ENCODE measurements at places on chromosomes 1 and 21. TPM values are rescaled to one million over a fixed set of nuclear protein-coding genes. Genes with fewer than 3 reads are reported as not detected.

DNA sequence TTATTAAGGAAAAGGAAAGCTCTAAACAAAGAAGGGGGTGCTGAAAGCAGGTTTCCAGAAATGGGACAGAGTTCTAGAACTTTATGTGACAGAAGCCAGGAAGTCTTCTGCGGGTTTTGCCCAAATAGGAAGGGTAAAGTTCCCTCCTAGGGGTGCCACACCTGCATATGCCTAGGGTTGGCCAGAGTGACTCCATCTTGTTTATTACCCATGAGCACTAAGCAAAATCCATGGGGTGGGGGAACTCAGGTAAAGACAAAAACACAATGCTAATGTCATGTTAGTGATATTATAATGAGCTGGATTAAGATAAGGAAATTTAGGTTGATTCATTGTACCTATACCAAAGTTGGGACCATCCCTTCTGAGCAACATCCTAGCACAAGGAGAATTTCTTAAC, 1132.7 kb downstream of the KCNT2 start:
- DNase-seq, result no peak

DNA sequence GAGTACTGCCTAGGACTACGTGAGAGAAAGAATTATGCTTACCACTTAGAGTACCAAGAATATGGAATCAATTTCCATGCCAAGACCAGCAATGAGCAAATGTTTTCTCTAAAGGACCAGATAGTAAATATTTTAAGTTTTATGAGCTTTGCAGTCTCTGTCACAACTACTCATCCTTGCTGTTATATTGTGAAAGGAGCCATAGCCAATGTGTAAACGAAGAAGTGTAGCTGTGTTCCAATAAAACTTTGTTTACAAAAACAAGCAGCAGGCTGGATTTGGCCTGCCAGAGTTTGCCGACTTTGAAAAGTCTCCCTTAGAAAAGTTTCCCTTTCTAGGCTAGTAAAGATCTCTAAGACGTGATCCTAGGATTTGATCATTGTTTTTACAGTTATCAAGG, 128.8 kb downstream of the PDE4B start:
- DNase-seq, result no peak

DNA sequence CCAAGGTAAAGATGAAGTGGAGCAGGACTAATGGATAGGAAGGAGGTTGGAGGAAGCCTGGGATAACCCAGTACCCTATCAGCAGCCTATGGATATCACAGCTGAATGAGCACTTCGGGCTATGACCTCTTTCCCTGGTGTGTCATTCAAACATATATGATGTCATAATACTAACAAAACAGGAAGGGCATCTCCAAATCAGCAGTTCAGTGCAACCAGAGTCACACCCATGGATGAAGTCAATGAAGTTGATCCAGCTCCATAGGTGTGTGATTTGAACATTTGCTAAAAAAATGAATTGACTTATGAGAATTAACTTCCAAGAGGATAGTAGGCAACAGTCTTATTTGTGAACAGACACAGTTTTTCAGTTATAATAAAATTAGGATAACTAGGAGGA, 1.7 kb upstream of the C1orf116 start:
- DNase-seq, result no peak

The SPRR3 gene
- not detected for total RNA-seq

GRCh38 chr1:112674440-112674985, at the start of gene MOV10:
Gene MOV10, plus strand, starts transcription at chr1:112674659. Its CDS starts 254 bp downstream, at chr1:112674913.
- DNase-seq, result peak; percentile 72

DNA sequence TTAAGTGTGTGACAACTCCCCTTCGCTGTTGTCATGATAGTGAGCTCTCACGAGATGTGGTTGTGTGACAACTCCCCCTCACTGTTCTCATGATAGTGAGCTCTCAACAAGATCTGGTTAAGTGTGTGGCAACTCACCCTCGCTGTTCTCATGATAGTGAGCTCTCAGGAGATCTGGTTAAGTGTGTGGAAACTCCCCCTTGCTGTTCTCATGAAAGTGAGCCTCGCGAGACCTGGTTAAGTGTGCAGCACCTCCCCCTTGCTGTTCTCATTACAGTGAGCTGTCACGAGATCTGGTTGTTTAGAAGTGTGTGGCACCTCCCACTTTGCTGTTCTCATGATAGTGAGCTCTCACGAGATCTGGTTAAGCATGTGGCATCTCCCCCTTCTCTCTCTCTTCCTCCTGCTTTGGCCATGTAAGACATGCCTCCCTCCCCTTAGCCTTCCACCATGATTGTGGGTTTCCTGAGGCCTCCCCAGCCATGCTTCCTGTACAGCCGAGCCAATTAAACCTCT, 25.1 kb upstream of the LSS start:
- peak; percentile 60 for DNase-seq

DNA sequence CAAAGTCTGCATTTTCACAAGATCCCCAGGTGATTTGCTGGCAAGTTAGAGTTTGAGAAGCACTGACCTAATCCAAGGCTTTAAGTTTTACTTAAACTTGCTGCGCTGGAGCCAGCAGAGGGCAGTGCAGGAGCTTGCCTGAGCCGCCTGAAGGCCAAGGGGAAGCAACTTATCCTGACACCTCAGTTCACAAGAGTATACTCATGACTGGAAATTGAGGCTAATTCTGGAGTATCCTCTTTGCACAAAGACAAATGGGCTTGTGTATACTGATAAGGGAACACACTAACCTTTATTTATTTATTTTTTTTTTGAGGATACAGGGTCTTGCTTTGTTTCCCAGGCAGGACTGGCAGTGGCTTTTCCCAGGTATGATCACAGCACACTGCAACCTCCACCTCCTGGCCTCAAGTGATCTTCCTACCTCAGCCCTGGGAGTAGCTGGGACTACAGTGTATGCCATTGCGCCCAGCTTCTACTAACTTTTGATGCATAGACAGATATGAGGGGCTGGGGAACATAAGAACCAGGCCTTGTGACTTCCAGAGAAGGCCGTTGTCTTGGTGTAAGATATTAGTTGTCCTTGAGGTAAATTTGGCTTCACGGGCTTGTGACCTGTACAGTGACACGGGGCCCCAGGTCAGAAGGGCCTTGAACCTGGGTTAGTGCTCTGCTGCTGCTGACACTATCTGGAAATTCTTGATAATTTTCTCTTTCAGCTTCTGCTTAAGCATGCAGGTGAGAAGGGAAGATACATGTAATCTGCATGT, 29.0 kb upstream of the SLAMF1 start:
- peak; percentile 79 for DNase-seq

GRCh38 chr1:159921251-159921650, 4.1 kb downstream of the TAGLN2 start:
- DNase-seq, result peak; percentile 27

- DNase-seq, result no peak
Observed at GRCh38 chr1:161511018-161511755, 5.9 kb downstream of the FCGR2A start.

The ARHGEF16 gene
- not detected for total RNA-seq

GRCh38 chr1:69952676-69953075, 252.7 kb downstream of the LRRC40 start:
- DNase-seq, result no peak

GRCh38 chr1:23634840-23635651, 56.6 kb upstream of the RPL11 start:
- DNase-seq, result peak; percentile 72

The TAF5L gene
- total RNA-seq, result 18.9 TPM

DNA sequence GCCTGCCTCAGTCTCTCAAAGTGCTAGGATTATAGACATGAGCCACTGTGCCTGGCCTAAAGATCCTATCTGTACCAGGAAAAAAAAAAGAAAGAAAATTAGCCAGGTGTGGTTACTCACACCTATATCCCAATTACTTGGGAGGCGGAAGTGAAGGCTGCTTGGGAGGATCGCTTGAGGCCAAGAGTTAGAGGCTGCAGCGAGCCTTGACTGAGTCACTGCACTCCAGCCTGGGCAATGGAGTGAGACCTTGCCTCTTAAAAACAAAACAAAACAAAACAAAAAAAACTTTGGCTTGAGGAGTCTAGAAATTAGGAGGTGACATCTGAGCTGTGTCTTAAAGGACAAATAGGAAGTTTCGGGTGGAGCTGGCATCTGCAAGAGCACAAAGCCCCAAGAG, 38.7 kb upstream of the KIF26B start:
- DNase-seq, result no peak

The RIMKLA gene
- total RNA-seq, result 0.79 TPM

DNA sequence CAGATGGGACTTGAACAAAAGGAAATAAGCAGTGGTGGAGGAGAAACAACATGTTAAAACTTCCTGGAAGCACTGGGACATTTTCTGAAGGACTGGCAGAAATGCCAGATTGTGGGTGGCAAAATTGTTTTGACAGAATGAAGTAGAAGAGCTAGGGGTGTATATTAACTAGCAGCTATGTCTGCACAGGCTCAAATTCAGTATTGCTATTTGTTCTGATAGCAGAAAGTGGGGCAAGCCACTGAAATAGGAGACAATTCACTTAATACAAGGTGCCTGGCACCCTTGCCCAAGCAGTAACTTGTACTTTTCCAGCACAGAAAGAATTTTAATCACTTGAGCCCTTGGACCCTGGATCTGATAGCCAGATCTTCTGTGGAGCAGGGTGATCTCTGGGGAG, 11.8 kb upstream of the PIGM start:
- DNase-seq, result no peak

DNA sequence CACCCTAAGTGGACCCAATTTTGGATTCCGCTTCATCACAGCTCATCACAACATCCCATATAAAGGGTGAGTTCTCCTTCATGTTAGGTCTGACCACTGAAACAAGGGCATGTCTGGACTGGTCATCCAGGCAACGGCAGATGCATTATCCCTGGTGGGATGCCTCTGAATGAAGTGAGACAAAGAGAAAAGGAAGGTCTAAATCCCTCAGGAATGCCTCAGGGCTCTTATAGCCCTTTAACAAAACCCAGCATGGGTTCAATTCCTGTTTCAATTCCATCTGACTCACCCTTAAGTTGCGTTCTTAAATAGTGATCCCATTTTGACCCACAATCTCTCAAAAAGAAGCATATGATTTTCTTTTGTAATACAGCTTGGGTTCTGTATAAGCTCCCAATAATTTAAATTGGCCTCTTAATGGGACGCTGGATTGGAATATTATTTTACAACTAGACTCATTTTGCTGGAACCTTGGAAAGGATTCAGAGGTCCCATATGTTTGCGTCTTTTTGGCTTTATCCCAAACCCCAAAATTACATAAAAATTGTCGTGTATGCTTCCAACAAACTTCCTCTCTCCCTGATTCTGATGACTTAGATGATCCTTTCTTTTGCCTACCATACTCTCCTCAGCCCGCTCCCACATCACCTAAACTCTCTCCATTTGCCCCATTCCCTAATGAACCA, 287.4 kb upstream of the ZP4 start:
- no peak for DNase-seq

- peak; percentile 75 for DNase-seq
Observed at GRCh38 chr21:31326522-31327242, 17.4 kb downstream of the TIAM1 start.

GRCh38 chr1:164718821-164719220, 159.8 kb downstream of the PBX1 start:
- no peak for DNase-seq

- no peak for DNase-seq
Observed at GRCh38 chr1:85280636-85281035, 4.2 kb upstream of the BCL10 start.

- DNase-seq, result no peak
Observed at GRCh38 chr1:200048244-200048643, 20.7 kb downstream of the NR5A2 start.

DNA sequence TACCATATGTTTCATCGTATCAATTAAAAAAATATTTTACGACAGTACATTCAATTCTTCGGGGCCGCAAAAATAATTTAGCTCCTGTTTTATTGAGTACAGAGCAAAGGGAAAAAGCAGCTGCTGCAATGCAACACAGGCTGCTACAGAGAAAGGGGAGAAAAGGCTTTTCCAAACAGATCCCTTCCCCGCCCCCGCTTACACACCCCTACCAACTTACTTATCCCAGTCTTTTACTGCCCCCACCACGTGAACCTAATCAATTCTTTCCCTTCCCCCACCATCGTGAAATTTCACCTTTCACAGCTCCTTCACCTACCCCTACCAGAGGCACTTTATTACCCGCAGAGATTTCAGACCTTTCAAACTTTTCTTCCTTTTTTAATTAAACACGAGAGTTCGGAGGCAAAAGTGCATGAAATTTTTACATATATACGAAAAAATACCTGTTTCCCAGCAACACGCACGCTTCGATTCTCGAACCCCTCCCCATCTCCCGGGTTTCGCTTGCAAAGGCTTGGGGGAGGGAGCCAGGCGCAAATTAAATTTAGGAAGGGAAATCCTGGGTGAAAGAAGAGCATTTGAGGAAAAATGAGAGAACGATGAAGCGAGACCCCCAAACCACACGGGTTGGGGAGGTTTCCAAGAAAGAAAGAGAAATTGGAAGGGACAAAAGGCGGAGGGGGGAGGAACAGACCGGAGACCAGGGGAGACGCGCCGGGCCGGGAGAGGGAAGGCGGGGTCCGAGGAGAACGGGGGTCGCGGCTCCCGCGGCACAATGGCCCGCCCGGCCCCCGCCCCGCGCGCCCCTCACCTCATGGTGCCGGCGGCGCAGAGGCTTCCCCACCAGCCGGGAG, 823 bp downstream of the ENAH start:
- no peak for DNase-seq

- DNase-seq, result no peak
Observed at GRCh38 chr1:182723200-182723599, 38.8 kb upstream of the RGS8 start.

DNA sequence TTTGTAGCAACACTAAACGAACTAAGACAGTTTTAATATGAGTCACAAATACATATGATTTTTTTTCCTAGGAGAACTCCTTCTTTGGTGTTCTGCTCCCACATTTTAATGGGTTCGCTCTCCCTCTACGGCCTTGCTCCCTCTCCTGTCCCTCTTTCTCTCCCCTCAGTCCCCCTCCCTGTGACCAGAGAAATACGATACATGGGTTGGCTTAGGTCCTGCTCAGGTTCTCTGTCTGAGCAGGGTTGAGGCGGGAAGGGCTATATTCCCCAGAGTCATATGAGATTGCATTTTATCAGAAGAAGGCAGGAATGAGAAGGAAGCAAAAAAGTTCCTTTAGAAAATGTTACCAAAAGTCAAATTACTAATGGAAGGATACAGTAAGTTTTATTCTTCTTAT, 44.6 kb downstream of the UBE2U start:
- no peak for DNase-seq

DNA sequence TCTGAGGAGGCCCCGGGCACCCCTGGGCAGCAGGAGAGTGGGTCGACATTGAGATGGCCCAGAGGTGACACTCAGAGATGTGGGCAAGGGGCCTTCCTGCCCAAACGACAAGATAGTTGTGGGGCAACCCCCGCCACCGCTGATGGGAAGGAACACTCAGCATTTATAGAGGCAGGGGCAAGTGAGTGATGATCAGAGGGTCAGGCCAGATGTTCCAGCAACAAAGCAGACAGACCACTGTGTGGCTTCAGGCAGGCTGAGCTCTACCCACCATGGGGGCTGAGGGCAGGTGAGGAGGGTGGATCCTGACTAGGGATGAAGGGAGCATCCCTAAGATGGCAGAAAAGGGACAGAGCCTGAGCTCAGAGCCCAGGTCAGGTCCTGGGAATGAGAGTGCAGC, 362.7 kb downstream of the PTPRU start:
- DNase-seq, result no peak

DNA sequence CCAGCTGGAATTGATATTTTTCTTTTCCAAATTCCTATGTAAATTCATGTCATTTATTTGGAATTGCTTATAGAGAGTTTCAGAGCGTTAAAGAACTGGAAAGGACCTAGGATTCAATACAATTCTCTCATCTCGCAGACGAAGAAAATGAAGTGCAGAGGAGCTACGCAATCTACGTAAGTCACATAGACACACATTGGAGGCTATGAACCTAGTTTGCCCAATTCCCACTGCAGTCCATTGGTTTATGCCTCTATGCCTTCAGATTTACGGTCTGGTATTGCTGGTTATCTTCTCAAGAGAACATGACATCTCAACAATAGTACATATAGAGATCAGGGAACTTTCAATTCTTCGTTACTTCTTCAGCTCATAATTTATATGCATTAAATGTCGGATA, 971 bp upstream of the RNF2 start:
- no peak for DNase-seq

Measured in activated T-cell treated with anti-CD3 and anti-CD28 coated beads, Interleukin-2, amount 50 U/mL, for 72 hours (primary cell).